LHCN-M2 (cell line): ENCODE measurements at places on chromosomes 3 and 15.

DNA sequence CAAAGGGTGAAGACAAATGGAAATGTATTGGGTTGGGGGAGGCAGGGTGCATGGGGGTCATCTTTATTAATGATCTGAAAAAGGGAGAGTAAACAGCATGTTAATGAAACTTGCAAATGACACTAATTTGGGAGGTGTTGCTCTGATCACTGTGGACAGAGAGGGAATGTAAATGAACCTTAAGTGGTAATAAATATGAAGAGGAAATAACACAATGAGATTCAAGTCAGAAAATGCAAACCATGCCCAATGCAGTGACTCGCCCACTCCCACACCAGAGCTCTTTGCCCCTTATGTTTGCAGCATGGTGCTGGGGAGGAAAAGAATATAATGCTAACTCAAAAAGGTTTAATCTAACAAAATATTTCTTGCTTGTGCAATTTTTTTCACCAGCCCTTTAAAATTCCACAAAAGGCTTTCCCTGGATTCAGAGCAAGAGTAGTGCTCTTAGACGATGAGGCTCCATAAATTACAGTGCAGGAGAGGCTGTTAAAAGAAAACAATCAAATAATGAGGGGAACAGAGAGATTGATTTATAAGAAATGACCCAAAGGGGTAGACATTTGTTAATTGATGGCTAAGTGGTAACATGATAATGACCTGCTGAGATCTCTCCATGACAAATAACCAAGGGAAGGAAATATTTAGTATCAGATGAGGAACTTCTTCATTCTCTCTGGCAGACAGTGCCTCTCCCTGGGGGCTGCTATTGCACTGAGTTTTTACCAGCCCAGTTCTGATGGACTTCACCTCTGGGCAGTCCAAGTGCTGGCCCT lies 210.0 kb upstream of the PPP2R3A start:
- DNase-seq: no peak

DNA sequence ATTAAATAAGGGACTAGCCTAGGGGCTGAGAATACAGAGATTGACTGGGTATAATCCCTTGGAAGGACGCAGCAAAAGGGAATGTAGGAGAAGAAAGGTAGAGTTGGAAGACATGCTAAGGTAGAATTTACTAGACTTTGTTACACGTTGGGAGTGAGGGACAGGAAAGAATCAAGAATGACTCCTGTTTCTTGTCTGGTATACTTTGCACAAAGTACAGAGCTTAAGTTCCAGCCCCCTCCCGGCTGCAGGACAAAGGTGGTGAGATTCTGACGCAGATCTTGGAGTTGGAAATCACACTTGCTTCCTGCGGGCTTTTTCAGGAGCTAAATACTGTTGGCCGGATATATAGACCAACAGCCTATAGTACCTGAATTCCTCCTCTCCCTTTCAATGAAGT lies 895 bp downstream of the HYKK start:
- no peak for DNase-seq

DNA sequence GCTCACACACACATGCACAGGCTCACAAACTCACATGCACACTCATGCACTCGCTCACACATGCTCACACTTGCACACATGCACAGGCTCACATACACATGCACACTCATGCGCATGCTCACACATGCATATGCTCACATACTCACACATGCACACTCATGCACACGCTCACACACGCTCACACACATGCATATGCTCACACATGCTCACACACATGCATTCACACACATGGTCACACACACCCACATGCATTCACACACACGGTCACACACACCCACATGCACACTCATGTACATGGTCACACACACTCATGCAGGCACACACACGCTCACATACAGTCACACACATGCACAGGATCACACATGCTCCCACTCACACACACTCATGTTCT lies 132.8 kb upstream of the SMAD3 start:
- no peak for DNase-seq

GRCh38 chr3:198030726-198031125 lies 70.7 kb downstream of the LMLN start:
- DNase-seq: no peak

GRCh38 chr15:84685304-84685703 lies 27.3 kb upstream of the NMB start:
- peak; percentile 91 for DNase-seq

- DNase-seq: no peak
These were observed 9.1 kb upstream of the UTS2B start for GRCh38 chr3:191339316-191339917.

DNA sequence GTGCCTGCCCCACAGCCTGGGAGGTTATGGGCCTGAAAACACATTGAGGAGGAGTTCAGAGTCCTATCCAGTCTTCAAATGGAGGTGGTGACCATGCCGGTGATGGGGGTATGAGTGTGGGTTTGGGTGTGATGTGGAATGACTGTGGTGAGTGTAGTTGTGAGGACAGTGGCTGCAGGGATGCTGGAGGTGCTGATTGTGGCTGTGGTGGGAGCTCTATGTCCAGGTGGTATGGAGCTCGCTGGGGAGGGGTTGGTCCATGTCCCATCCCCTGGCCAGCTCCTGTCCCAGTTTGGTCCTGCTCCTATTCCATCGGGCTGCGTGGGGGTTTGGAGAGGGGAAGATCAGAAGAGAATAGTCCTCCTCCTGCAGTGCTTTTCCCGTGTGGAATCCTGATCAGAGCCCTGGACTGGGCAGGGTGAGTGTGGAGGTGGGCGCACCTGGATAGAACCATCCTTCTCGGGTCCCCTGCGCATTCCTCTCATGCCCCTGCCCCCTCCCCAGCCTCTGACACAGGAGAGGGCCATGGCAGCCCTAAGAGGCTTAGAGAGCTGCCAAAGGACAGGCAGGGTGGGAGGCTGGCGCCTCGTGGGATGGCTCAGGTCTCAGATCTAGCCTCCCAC lies 23.0 kb upstream of the GOLGA6C start:
- DNase-seq: no peak

- no peak for DNase-seq
These were observed 271.7 kb downstream of the RPLP1 start for GRCh38 chr15:69724333-69724732.

- no peak for DNase-seq
These were observed 108.1 kb downstream of the RSRC1 start for GRCh38 chr3:158217992-158218391.

DNA sequence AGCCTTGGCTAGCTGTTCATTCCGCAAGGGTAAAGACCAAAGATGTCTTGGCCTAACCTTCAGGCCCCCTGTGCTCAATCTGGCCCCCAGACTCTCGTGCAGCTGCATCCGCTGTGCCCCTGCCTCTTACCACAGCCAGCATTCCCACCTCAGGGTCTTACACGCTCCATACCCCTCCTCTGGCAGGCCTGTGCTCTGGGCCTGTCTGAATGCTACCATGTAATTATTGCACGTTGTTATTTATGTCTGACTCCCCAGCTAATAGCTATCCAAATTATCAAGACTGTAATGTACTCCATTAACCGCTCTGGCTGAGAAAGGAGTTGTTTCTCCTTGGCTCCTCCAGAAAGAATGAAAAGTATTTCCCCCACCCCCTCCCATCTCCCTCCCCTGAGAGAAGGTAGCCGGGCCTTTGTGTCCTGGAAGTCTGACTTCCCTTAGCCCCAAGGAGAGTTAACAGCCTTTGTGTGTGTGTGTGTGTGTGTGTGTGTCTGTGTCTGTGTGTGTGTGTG lies 54.5 kb upstream of the UBE2E1 start:
- no peak for DNase-seq

GRCh38 chr15:67696087-67696486 lies 129.2 kb upstream of the SKOR1 start:
- no peak for DNase-seq

DNA sequence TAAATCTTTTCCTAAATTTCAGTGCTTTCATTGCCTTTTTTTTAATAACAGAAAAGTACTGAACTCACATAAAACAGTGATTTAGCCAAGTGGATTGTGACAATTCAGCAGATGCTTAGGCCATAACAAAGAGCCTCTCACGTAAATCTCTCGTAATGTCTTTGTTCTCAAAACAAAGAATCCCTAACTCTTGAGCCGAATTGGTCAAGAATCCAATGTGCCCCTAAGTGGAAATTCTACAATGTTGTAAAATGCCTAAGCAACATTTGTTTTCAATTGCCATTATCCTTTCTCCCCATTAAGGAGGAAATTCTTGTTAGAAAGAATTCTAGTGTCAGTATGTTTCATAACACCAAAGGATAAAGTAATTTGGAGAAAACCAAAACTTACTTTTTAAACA lies 235.7 kb upstream of the THBS1 start:
- DNase-seq: no peak

GRCh38 chr15:63373330-63373729 lies 8.3 kb downstream of the CA12 start:
- DNase-seq: no peak

DNA sequence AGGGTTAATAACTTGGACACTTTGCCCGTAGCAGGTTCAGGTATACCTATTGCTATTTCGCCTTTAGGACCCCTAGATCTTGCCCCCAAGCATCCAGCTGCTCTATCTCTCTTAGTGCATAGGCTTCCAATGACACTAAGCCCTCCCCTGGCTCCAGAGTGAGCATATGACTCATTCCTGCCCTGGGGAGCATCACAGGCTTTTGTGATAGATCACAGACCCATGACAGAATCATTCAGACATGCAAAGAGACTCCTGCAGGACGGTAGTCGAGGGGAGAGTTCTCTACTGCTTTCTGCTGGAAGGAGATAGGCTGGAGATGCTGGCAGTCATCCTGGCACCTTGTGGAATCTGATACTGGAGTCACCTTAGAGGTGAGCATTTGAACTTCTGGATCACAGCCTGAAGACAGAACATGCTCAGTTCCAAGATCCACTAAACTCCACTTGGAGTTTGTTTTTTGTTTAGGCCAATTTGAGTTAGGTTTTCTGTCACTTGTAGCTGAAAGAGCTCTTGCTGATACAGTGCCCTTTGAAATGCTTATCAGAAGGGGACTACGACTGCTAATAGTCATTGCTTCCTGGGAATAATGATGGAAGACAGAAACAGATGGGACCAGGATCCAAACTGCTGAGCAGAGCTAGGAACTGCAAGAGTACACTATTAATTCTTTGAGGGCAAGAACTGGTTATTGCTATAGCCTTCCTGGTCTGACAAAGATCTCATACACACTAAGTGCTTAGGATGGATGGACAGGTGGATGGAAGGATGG lies 11.0 kb downstream of the LYSMD2 start:
- DNase-seq: peak; percentile 82

GRCh38 chr3:59510576-59510975 lies 460.8 kb upstream of the CFAP20DC start:
- DNase-seq: peak; percentile 45

GRCh38 chr3:152508705-152509104 lies 240.0 kb downstream of the MBNL1 start:
- no peak for DNase-seq

DNA sequence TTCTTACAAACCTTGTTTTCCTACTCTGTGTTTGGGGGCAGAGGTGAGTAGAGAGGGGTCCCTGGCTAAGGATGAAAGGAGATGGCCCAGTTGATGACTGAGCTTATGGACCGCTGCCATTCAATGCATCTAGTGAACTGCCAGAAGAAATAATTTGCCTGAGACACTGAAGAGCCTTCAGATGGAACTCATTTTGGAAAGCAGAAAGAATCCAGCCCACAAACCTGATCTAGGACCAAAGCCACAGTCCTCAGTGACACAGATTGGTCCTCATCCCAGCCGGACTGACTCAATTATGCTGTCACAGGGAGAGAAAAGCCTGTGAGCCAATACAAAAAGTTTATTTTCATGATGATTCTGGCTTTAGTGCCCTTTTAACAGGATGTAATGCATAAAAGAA lies 82.7 kb downstream of the CD47 start:
- DNase-seq: no peak

DNA sequence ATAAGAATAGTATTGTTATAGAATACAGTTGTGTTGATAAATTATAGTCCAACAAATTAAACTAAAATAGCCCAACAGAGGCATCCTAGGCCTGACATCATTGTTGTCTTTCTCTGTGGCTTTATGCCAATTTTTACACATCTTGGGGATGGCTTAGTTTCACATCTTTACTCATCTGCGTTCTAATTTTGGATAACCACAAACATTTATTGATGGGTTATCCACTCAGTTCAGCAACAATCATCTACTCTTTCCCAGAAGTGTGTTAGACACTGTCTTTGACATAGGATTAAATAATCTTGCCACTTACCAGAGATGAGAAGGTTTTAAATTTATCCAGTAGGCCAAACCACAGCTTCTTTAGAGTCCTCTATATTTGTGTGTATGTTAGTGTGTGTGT lies 120.8 kb upstream of the PHLDB2 start:
- no peak for DNase-seq

GRCh38 chr15:78810003-78810361 lies 1.3 kb downstream of the ADAMTS7 start:
- no peak for DNase-seq

DNA sequence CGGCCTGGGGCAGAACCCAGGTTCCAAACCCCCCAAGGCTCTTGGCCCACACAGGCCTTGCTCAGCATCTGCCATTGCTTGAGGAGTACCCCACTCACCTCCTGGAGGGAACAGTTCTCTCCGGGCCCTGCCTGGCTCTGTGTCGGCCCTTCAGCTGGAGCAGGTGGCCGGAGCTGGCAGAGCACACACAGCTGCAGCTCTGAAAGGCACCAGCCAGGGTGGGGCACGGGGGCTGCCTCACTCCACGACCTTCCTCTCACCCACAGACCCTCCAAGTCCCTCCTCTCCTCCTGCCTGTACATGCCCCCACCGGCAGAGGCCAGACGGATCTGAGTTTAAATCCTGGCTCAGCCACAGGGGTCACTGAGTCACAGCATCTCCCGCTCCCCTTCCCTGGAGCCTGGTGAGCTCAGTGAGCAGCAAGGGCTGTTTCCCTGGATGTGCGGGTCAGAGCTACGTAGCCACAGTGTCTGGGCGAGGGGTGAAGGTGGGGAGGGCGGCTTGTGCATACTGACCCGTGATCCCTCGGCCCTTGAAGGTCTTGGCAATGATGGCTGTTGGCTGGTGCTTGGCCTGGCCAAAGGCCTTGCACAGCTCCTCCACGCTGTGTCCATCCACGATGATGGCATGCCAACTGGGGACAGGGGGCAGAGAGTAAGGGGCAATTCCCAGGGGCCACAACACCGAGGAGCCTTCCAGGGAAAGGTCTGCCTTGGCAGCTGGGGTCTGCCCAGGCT lies 23.0 kb downstream of the TKT start:
- DNase-seq: no peak

DNA sequence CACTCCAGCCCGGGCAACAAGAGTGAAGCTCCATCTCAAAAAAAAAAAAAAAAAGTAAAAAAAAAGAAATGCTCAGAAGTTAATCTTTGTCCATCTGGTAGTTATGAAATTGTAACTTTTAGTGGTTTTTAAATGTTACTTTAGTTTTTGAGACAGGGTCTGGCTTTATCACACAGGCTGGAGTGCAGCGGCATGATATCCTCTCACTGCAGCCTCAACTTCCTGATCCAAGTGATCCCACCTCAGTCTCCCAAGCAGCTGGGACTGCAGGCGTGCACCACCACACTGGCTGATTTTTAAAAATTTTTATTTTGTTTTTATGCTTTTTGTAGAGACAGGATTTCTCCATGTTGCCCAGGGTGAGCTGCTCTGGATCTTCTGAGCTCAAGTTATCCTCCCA lies 1.3 kb downstream of the RNU5B-1 start:
- no peak for DNase-seq

DNA sequence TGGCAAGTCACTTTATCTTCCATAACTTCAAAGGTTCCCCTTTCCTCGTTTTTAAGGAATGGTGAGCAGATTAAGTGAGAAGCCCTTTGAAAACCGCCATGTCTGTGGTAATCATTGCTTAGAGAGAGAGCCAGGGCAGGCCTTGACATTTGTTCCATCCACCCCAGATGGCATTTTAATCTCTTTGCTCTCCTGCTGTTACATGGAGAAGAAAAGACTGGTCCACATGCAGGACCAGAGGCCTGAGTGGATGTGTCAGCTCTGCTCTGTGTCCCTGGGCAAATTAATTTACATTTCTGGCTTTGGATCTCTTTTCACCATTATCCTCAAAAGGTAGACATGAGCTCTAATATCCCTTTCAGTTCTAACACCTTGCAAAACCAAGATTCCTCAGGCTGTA lies 157.3 kb upstream of the LPP start:
- DNase-seq: no peak
